ENCODE measurements at places on chromosomes 4 and X.

- no peak for DNase-seq
Measured at GRCh38 chrX:8946563-8946962, 87.4 kb downstream of the FAM9B start.

DNA sequence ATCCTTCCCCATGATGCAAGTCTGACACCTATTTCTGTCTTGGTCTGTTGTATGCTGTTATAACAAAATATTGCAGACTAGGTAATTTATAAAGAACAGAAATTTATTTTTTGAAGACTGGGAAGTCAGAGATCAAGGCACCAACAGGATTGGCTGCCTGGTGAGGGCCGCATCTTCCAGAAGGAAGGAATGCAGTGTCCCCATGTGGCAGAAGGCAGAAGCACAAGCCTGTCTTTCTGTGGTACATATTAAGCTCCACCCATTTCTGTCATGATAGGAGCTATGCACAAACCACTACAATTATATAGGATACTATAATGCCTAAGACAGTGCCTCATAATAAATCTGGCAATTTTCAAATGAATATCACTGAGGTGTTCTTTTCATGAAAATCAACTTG, 502.3 kb upstream of the DIAPH2 start:
- DNase-seq = no peak

GRCh38 chr4:134465417-134465816, 263.8 kb upstream of the PABPC4L start:
- DNase-seq = no peak

- no peak for DNase-seq
Measured at GRCh38 chr4:71602289-71602900, 181.5 kb downstream of the GC start.

DNA sequence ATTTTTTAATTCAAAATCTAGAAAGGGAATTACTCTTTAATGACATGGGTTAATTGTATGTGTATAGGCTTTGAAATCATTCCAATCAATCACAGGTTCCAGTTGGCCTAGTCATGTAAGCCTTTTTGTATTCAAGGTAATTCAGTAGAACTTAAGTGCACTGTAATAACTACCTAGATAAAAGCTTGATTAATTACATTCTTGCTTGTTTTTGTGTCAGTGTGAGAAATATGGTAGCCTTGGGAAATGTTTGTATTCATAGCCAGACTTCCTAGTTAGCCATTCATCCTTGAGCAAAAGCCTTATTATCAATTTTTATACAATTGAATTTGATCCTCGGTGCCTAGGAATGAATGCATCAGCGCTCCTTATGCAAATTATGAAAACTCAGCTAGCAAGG, 33.5 kb downstream of the TKTL2 start:
- DNase-seq = no peak

DNA sequence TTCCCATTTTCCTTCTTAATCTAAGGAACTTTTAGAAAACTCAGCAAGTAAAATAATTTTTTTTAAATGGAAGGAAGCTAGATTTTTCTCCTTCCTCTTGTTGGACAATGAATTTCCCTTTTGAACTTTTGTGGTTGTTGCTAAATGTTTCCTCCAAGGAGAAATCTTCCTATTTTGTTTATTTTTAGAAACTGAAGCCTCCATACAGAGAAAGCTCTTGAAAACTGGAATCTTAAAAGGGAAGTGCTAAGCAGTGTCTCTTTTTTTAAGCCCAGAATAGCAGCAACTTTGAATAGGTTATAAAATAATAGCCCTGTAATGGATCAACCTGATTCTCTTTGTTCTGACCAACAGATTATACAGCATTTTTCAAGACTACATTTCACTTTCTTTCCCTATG, 15.1 kb upstream of the DCLK2 start:
- DNase-seq = no peak

DNA sequence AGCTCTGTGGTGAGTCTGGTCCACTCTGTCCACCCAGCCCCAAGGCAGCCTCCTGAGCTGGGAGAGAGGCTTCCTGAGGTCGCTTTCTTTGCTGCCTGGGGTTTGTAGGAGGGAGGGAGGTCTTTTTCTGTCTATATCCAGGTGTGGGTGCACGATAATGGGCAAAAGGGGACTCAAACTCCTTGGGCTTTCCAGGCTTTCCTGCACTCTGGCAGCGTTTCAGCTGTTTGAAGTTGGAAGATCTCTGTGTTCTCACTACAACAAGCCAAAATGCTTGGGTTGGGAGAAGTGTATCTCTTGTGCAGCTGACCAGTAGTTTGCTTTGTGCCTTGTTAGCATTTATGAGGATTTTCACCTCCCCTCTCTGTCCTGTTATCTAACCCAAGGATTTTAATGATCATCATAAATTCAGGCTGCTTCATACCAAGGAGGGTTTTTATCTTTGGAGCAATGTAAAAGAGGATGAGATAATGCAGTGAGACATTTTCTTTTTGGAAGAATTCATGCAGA, 126.3 kb downstream of the REPS2 start:
- no peak for DNase-seq

GRCh38 chrX:13574600-13574999, 5.2 kb downstream of the EGFL6 start:
- DNase-seq = no peak

GRCh38 chr4:110510277-110510676, 34.3 kb downstream of the ENPEP start:
- no peak for DNase-seq

- DNase-seq = no peak
Measured at GRCh38 chr4:173177232-173177631, 8.6 kb downstream of the GALNT7 start.

- no peak for DNase-seq
Measured at GRCh38 chrX:24257011-24257410, 56.9 kb downstream of the SUPT20HL2 start.

DNA sequence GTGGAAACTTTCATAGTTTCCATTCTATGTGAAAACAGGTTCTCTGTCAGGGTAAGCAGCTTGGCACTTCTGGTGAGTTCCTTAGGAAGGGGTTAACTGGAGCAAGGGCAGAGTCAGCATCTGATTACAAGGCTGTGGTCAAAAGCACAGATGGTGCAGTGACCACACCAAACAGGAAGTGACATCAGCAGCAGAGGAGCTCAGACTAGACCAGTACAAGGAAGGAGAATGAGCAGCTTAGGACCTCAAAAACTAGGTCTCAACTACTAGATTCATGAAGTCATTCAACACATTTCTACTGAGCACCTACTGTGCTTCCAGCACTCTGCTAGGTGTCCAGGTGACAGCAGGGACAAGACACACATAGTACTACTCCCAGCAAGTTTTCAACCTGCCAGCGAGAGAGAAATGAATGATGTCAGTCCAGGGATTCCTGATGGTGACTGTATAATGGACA, 130.2 kb downstream of the AMELX start:
- no peak for DNase-seq

GRCh38 chr4:186348433-186348832, 82.4 kb downstream of the F11 start:
- DNase-seq = no peak

- DNase-seq = no peak
Measured at GRCh38 chr4:184550476-184550875, 76.1 kb upstream of the IRF2 start.

- DNase-seq = no peak
Measured at GRCh38 chr4:137631605-137632004, 99.3 kb upstream of the PCDH18 start.

Data from activated naive CD4-positive, alpha-beta T cell treated with Interleukin-2 at 50 U/mL for 16 hours (primary cell).